ENCODE measurements at places on chromosomes 11 and 22. TPM values are rescaled to one million over a fixed set of nuclear protein-coding genes. Genes with fewer than 3 reads are reported as not detected.

DNA sequence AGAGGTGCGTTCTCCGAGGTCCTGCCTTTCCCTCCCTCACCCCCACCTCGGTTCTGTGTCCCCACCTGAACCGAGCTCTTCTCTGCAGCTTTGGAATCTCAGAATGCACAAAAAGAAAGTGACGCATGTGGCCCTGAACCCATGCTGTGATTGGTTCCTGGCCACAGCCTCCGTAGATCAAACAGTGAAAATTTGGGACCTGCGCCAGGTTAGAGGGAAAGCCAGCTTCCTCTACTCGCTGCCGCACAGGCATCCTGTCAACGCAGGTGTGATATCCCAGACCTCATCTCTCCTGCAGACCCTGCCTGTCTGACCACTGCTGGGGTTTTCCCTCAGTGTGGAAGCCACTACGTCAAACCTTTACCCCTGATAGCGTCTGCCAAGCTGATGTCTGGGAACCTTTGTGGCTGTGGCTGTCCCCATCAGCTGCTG, 13.9 kb downstream of the ACP2 start:
- DNase-seq = no peak

GRCh38 chr11:10314199-10315072, 9.6 kb downstream of the ADM start:
- no peak for DNase-seq

DNA sequence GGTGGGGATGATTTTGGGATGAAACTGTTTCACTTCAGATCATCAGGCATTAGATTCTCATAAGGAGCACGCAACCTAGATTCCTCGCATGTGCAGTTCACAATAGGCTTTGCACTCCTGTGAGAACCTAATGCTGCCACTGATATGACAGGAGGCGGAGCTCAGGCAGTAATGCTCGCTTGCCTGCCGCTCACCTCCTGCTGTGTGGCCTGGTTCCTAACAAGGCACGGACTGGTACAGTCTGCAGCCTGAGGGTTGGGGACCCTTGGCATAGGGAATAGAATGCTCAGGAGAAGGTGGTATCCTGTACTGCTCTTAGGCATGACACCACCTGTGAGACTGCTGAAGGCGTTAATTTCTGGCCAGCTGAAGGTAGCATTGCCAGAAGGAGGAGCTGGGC, 47.0 kb downstream of the STIM1 start:
- DNase-seq = no peak

DNA sequence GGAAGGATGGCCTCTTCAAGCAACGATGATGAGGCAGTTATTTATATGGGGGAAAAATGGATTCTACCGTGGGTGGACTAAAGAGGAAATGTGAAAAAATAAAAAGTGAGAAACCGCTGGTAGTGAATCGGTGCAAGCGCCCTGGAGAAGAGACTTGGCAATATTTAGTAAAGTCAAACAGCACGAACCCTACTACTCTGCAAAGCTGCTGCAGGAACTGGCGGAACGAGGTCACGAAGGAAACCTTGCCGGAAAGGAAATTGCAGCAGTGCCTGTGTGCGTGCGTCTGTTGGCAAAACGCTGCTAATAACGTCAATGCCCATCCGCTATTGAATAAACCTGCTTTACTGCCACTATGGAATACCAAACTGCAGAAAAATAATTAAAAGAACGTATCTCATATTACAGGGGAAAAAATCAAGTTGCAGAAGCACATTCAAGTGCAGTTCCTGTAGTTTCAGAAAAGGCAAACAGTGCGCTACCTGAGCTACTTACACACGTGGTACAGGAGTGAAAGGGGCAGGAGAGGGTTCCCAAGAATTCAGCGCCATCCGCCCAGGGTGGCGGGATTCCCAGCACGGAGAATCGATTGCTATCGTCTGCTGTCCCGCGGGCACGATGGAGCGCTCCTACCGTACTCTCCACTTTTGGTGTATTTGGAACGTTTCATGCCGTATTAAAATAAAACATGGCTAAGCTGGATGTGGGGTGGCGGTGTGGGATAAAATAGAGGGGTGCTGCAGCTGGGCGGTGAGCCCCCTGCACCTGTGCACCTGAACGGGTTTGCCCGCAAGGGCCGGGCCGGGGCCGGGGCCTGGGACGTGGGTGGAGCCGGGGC, 585 bp upstream of the NADSYN1 start:
- DNase-seq = no peak

- no peak for DNase-seq
These were observed 30.2 kb upstream of the APOBEC3A start for GRCh38 chr22:38927033-38927781.

GRCh38 chr11:121965330-121965729, 150.7 kb downstream of the BLID start:
- DNase-seq = peak; percentile 79

DNA sequence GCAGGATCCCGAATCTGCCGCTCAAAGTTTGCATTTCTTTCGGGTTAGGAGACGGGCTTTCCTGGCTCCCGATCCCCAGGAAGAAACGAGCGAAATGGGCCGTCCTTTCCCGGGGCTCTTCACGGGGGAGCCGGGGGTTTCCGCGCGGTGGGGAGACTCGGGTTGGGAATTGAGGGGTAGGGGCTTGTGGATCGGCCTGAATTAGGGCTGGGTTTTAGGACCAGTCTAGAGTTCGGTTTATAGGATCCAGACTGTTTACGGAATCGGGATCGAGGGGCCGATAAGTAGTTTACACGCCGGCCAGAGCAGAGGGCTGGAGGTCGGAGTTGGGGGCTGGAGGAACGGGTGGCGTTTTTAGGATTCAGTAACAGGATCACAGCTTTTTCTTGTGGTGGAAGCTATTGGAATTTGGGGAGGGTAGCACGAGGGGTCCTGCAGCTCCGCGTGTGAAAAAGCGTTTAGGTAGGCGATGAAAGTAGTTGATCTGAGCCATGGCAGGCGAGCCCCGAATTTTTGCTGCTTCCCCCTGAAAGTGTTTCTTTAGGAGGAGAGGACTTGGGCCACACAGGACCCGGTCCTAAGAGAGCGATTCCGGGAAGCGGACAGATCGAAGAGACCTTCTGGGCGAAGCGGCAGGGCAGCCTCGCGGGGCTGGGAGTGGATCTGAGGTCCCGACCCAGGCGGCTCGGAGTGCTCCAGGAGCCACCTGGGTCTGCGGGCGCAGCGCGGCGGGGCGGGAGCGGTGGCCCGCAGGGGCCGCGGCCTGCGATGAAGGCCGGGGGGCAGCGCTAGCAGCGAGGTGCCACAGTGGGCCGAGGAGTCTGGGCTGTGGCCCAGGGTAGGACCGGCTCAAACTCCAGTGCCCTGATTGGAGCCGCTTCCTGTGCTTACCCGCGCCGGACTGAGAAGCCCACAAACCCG, 1.6 kb downstream of the PKNOX2 start:
- DNase-seq = no peak

GRCh38 chr22:30204742-30205111, 41.8 kb downstream of the LIF start:
- no peak for DNase-seq

DNA sequence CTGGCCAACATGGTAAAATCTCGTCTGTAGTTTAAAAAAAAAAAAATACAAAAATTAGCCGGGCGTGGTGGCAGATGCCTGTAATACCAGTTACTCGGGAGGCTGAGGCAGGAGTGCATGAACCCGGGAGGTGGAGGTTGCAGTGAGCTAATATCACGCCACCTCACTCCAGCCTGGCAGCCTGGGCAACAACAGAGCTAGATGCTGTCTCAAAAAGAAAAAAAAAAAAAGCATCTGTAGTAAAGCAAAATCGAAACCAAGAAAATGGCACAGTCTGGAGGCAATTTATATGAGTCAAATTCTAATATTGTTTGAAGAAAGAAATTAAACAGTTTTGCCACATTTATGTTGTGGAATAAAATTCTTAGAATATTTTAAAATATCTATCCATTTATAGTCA, 365.0 kb upstream of the CHORDC1 start:
- DNase-seq = no peak

GRCh38 chr11:2555336-2555735, 110.5 kb downstream of the KCNQ1 start:
- no peak for DNase-seq

GRCh38 chr22:28799606-28800307, 612 bp downstream of the XBP1 start:
- DNase-seq = peak; percentile 39

- DNase-seq = no peak
These were observed 635 bp upstream of the GRK3 start for GRCh38 chr22:25563761-25564319.

DNA sequence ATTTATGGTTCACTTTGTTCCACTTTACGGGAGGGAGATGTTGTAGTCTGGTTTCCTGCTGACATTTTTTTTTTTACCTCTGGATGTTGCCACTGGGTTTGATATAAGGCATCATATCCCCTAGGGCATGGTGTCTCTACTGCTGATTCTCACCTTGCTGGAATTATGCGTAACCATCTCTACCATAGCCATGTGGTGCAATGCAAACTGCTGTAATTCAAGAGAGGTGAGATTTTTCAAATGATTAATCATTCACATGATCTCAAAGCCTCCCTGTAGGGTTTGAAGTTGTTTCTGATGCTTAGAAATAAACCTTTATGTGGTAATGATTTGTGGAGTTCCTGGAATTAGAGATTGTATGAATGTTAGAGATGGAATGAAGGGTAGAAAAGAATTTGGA, 13.0 kb downstream of the MS4A3 start:
- DNase-seq = peak; percentile 8

DNA sequence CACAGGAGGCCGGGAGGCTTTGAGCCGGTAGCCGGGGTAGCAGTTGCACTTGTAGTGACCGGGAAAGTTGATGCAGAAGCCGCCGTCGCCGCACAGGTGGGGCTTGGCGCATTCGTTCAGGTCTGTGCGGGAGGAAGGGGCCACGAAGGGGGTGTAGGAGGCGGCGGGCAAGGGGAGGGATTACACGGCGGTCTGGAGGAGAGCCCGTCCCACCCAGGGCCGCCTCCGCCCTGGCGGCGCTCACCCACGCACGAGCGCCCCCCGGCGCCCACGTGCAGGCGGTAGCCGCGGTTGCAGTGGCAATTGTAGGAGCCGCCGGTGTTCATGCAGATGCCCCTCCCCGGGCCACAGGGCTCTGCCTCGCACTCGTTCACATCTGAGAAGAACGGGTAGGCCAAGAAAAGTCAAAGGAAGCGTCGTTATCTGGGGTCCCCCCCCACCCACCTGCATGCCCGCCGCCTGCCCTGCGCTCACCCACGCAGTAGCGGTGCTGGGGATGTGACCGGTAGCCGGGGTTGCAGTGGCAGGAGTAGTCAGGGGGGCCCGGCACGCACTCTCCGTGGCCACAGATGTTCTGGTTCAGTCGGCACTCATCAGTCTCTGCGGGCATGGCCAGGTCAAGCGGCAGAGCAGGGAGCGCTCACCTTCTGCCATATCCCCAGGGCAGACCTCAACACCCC, 10.6 kb downstream of the LTBP3 start:
- no peak for DNase-seq

DNA sequence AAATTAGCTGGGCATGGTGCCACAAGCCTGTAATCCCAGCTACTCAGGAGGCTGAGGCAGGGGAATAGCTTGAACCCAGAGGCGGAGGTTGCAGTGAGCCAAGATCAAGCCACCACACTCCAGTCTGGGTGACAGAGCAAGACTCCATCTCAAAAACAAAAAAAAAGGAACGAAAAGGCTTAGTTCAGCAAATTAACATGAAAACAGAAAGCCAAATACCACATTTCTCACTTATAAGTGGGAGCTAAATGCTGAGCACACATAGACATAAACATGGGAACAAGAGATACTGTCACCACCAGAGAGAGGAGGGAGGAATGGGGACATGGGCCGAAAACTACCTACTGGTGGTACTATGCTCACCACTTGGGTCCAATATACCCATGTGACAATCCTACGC, 38.6 kb downstream of the SCGB1A1 start:
- DNase-seq = no peak

- peak; percentile 65 for DNase-seq
These were observed 32.4 kb upstream of the NAV2 start for GRCh38 chr11:19679952-19680828.

- DNase-seq = no peak
These were observed 17.1 kb upstream of the APOL4 start for GRCh38 chr22:36218648-36219193.

Gene C11orf97
- total RNA-seq = not detected

Gene CABP7
- total RNA-seq = not detected

Gene OR4C11
- total RNA-seq = not detected

Gene SCGB1C1
- not detected for total RNA-seq

Gene TEX54
- total RNA-seq = not detected
